T-helper 17 cell (primary cell): ENCODE measurements at places on chromosomes 12 and 14.

DNA sequence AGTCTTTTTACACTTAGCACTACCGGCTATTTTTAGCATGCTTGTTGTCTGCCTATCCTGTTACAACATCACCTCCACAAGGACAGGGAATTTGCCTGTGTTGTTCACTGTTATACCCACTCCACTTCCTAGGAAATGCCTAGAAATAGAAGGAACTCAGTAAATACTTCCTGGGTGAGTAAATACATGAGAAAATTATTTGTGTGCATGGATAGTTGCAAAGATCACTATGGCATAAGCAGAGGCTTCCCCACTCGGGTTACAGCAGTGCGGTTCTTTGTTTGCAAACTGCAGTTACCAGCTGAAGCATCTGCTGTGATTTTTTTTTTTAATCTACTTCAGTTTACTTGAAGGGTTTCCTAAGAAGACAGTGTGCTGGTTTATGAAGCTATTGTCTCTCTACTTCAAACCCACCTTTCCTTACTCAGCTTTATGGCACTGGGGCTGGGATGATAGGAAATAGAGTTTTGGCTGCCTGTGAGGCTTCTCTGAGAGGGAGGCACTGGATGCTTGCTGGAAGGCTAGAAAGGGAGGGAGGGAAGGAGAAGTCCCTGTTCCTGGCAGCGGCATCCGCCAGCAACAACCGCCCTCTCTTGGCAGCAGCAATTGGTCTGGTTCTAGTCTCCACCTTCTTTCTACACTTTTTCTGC lies 29.0 kb downstream of the PDE6H start:
- DNase-seq, result no peak

GRCh38 chr14:98685725-98686124 lies 586.3 kb downstream of the BCL11B start:
- no peak for DNase-seq

DNA sequence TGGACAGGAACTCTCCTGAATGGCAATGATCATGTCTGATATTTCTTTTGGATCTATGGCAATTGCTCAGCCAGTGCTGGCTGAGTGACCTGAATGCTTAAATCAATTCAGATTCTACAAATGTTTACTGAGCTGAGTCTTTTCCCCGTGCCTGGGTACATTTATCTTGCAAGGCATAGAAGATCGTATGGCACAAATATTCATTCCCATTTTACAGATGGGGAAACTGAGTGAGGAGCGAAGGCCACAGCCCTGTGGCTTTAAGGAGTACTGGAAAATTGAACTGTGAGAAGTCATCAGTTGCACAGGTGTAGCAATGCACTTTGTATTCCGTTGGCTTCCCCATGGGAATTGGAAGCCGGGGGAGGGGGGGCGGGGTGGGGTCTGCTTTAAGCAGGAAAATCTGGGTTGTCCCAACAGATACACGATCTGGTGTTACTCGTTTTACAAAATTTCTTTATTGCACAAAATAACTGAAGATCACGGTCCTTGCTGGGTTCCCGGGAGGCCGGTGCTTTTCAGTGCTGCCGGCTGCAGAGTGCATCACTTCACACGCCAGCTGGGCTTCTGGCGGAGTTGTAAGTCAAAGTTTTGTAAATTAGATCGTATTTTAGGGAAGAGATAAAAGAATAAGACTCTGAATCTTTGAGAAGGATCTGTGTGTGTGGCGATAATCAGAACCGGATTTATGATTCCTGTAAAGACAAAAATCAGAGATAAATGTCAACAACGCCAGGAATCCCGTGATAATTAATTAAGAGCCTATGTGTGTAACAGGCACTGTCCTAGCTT lies 75.0 kb upstream of the MAP1LC3B2 start:
- DNase-seq, result no peak

- DNase-seq, result no peak
These were observed 126.3 kb downstream of the RALGAPA1 start for GRCh38 chr14:35682802-35683201.

DNA sequence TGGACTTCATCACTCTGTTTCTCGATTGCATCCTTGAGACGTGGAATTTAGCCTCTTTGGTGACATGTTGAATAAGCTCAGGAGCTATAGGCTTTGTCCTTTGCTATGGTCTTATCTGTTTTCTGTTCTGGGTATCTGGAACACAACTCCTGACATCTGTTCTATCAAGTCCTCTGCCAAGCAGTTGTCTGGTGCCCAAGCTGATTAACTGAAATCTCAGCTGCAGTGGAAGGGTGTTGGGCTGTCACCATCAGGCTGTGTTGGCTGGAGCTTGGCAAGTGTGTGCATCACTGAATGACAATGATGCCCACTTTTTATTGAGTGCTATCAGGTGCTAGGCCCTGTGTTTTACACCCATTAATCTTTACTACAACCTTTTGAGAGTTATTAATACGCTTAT lies 77.8 kb downstream of the SMOC1 start:
- DNase-seq, result no peak

- no peak for DNase-seq
These were observed 15.6 kb downstream of the CNOT2 start for GRCh38 chr12:70258605-70259403.

GRCh38 chr12:4273652-4274395 lies at the start of gene CCND2:
Gene CCND2 (plus strand): TSS chr12:4273762. CDS start chr12:4274041, 279 bp downstream.
- DNase-seq, result peak; percentile 59

DNA sequence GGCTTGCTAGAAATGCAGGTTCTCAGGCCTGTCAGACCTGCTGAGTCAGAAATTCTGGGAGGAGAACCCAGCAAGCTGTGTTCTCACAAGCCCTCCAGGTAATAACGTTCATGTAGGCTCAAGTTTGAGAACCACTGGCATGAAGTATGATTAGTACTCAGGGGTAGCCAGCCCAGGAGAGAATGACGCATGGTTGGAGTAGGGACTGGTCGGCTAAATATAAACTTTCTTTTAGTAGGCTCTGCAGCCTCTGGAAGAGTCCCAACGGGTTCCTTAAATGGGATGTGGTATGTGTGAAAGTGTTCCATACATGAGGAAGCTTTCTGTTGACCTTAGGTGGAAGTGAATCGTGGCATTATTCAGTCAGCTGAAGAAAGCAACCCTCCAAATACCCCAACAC lies 209.3 kb downstream of the SLC41A2 start:
- DNase-seq, result no peak

- DNase-seq, result no peak
These were observed 107.8 kb upstream of the GRIP1 start for GRCh38 chr12:66786531-66787308.

- DNase-seq, result peak; percentile 41
These were observed 6.6 kb downstream of the BRF1 start for GRCh38 chr14:105294142-105294597.

DNA sequence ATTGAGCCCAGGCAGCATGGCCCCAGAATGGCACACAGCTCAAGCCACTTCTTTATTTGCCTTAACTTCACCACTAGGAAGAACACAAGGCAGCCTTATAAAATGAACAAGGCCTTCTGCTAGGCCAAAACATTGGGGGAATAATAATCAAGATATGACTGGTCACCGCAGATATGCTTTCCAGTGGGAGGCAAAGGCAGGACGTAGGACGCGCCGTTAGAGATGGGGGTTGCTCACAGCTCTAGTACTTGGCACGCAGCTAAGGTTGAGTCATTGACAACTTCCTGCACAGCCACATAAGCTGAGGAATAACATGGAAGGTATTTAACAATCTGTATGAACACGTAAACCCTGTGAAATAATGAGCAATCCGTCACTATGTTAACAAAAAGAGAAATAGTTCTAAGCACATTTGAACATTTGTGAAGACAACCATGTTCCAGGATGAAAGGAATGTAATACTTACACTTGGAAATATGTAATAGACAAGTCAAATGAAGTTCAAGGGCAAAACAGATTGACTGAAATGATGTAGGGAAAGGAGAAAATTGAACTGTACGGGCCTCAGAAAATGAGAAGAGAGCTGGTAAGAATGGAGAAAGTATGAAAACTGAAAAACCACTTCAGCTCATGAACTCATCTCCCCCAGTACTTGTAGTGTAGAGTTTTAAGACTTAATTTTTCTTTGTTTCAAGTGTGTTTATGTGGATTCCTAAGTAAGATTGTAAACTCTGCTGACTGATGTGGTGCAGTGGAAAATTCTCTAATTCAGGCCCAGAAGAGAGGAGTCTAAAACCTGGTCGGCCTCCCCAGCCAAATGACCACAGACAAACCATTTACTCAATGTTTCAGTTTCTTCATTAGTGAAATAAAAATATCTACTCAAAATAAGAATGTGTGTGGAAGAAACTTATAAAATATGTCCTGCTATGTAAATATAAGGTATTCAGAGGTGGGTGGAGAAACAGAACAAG lies 59.3 kb upstream of the CCDC91 start:
- no peak for DNase-seq

DNA sequence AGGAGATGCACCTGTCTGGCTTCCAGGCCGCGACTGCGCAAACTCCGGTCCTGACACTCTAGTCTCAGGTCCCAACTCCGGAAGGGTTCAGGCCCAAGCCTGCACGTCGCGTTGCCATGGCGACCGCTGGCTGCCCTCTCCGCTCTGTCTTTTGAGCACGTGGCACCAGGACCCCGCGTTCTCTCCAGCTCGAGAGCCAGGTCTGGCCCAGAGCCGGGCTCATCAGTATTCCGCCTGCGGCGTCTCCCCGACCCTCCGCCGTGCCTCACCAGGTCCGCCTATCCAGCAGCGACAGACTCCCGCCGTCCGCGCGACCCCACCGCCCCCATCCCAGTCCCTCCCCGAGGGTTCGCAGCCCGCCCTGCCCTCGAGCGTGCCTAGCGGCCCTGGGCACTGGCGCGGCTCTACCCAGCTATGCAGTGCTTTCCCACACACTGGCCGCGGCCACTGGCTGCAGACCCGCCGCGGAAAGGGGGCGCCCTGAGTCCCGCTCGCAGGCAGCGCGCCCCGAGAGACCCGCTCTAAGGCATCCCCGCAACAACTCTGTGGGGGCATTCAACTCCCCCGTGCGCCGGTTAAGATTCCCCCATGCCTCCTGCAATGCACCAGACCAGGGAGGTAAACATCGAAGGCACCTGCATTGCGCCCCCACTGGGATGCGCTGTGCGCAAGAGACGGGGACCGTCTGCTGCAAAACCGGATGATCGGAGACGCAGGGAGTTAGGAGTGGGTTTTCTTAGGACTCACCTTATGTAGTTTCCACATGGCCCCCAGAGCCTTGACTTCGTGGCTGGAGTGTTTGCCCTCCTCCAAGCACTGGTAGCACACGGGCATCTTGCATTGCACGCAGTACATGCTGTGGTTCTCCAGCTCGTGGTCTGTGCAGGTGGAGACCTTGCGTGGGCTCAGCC lies 1.3 kb downstream of the TRIM9 start:
- DNase-seq, result peak; percentile 28
